ENCODE measurements at places on chromosomes 5 and 9. TPM values are rescaled to one million over a fixed set of nuclear protein-coding genes. Genes with fewer than 3 reads are reported as not detected.

- DNase-seq = no peak
Observed at GRCh38 chr5:158456756-158457155, 597.8 kb upstream of the CLINT1 start.

DNA sequence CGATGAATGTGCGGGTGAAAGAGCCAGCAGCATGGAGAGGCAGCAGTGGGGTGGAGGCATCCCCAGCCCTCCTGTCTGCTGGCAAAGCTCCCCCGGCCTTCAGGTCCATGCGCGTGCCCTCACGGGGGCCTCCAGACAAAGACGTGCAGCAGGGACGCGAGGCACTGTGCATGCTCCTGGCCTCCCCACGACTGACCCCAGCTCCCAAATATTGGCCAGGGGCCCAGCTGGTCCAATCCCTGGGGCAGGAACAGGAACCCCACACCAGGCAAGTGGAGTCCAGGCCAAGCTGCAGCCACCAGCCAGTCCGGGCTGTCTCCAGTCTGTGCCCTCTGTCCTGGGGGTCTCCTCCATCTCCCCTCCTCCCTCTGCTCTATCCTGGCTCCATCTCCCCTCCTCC, 33.5 kb upstream of the LRRC14B start:
- no peak for DNase-seq

- no peak for DNase-seq
Observed at GRCh38 chr9:79574781-79575180, 3.0 kb downstream of the TLE4 start.

RAB3C gene
- total RNA-seq = 0.92 TPM

LTC4S gene
- 10.3 TPM for total RNA-seq

DNA sequence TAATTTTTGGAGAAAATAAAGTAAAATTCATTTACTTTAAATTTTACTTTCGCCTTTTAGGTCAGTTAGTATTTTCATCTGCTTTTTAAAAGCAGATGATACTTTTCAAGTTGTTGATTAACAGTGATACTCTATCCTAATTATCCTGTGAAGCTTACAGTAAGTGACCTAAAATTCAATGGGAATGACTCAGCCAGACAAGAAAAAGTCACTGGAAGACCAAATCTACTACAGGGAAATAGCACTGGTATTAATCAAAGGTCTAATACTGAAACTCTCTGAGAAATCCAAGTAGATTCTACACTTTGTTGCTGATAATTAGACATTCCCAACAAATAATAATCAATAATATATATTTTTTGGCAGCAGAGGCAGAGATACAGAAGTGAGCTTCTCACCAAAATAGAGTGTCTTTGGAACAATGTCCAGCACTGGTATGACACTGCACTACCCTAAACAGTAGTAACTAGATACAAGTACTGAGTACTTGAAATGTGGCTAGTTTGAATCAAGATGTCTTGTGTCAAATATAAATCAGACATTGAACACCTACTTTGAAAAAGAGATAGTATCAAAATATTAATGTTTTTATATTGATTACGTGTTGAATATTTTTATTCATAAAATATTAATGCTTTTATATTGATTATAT, 22.8 kb upstream of the ELL2 start:
- no peak for DNase-seq

GRCh38 chr5:81409896-81410295, 16.0 kb upstream of the ACOT12 start:
- no peak for DNase-seq

DNA sequence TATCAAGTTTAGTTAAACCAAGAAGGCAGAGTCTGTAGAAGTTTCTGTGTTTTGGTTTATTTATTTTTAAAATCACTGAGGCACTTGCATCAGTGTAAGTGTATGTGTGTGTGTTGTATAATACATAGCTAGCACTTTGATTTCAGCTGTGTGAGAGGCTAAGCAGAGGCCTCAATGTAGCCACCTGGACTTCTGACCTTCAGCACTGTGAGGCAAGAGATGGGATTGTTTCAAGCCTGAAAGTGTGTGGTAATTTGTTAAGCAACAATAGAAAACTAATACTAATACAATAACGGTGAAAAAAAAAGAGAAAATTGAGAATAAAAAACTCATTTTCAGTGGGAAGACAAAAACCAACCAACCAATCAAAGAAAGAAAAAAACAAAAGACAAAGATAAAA, 327.3 kb downstream of the CDH18 start:
- no peak for DNase-seq

GRCh38 chr9:11915699-11916098, 777.5 kb upstream of the TYRP1 start:
- no peak for DNase-seq

ARHGEF39 gene
- total RNA-seq = 0.22 TPM

DNA sequence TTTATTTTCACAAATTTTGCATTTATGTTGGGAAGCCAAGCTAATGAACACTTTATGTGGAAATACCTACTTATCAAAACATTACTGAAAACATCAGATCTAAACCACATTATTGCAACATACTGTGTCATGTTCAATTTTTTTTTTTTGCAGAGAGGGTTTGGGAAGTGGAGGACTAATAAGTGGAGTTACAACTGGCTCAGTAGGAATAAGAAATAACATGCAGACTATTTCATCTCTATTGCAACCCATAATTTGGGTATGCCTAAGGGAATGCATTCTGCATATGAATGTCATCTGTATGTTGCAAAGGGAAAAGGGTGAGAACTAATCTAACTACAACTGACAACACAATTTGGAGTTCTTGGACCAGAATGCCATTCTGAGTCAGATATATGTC, 41.8 kb downstream of the APC start:
- no peak for DNase-seq

Data from Right ventricle myocardium inferior (tissue), 1 donor.